ENCODE measurements at places on chromosomes 13 and 19.

GRCh38 chr13:79044415-79044814 is 361.6 kb downstream of the RBM26 start:
- DNase-seq, result no peak

GRCh38 chr19:21584537-21584936 is 79.1 kb downstream of the ZNF429 start:
- DNase-seq, result no peak

- no peak for DNase-seq
Observed at GRCh38 chr19:41297628-41298347, 12.2 kb upstream of the CCDC97 start.

DNA sequence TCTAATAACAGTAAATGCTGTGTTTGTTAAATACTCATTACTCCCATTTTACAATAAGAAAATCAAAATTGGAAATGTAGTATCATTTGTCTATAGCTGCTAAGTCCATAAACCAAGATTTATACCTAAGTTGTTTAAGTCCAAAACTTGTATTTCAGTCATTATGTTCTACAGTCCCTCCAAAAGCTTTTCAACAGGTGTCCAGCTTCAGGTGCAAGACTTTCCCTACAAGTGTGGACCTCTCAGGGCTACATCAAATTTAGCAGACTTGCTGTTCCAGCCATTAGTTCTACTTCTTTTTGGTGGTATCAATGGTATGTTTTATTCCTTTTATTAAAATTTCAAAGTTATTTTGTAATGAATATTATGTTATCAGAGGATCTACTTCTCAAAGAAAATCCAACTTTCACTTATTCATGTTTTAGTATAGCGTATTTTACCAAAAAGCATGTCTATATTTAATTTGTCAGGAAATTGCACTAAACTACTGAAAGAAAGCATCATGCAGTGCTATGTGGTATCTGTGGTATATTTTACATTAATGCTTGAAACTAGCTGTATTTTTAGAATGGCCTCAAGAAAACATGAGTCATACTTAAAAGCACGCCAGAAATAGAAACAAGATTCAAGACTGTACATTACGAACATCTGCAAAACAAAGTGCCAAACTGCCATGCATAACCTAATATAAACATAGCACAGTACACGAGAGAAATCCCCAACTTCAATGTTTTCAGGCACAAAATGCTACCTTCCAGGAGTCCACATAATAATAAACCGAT is 44.5 kb downstream of the VWA8 start:
- DNase-seq, result peak; percentile 94

- no peak for DNase-seq
Observed at GRCh38 chr19:40392123-40392522, 2.1 kb upstream of the HIPK4 start.

DNA sequence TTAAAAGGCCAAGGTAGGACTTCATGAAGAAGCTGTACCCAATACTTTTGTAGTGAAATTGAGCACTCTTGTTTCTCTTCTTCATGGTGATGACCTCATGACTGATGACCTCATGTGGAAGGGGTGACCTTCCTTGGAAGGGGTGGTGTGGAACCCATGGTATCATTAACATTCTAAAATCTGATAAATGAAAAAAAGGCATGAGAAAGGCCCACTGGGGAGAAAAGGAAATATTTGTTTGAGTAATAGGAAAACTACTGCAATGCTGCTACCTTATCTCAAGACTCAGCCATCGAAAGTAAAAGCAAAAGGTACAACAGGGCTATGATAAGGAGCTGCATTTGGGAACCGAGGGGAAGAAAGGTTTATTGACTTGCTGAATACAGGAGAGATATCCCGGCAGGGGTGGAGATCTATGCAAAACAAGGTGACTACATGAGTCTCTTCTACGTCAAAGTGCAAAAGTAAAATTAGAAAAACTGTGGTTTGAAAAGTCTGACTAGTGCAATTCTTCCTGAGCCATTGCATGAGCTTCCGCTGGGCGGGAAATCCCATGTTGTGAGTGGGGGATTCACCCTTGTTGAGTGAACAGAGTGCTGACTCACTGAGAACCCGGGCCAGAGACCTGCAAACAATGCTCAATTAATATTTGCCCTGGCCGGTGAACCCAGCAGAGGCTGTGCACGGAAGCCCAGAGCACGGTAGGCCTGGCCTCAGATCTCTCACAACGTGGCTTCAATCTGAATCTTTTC is 138.9 kb upstream of the RFC3 start:
- no peak for DNase-seq

DNA sequence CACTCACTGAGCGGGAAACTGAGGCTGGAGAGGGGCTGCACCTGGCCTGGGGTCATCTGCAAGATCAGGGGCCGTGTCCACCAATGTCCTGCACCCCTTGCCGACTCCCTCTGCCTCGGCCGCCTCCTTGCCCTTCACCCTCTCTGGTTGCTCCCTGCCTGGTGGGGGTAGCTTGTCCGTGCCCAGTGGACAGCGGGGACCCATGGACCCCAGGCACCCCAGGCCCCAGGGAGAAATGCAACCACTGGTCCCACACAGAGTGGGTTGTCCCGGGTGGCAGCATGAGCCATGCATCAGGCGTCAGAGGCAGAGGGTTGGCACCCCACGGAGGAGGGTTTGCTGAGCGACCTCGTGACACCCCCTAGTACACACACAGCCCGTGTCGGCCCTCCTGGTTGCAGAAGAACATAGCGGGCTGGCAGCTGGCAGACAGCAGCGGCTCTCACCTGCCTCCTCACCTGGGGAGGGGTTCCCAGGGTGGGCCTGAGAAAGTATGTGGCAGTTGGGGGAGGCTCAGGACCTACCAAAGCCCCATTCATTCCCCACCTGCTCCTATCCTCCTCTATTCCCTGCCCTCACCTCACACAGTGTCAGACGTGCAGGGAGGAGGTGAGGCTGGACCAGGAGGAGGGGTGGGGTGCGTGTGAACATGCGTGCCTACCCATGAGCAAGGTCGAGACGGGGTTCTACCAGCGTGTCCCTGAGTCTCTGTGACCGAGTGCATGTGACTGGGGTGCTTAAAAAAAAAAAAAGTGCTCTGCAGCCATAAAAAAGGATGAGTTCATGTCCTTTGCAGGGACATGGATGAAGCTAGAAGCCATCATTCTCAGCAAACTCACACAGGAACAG is 8.7 kb downstream of the ADAMTSL5 start:
- DNase-seq, result no peak

- peak; percentile 47 for DNase-seq
Observed at GRCh38 chr13:21344662-21345176, 114.4 kb downstream of the ZDHHC20 start.

- no peak for DNase-seq
Observed at GRCh38 chr13:94710881-94711560, 1.3 kb downstream of the SOX21 start.

- DNase-seq, result no peak
Observed at GRCh38 chr13:99984461-99985240, 3.1 kb downstream of the ZIC2 start.

- DNase-seq, result peak; percentile 12
Observed at GRCh38 chr13:69292789-69293425, 814.7 kb upstream of the ATXN8OS start.

DNA sequence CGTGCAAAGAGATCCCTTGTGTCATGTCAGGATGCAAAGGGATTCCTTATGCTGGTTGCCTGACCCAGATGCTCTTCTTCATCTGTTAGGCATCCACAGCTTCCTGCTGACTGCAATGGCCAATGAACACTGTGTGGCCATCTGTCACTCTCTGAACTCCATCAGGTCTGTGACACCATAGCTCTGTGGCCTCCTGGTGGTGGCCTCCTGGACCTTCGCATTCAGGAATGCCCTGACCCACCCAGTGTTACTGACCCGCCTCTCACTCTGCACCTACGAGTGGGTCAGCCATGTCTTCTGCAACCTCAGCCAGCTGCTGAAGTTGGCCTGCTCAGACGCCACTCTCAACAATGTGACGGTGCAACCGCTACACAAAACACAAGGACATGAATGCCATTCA is 23.9 kb upstream of the TPM4 start:
- no peak for DNase-seq

- peak; percentile 79 for DNase-seq
Observed at GRCh38 chr19:50537769-50538230, 24.1 kb upstream of the ASPDH start.

DNA sequence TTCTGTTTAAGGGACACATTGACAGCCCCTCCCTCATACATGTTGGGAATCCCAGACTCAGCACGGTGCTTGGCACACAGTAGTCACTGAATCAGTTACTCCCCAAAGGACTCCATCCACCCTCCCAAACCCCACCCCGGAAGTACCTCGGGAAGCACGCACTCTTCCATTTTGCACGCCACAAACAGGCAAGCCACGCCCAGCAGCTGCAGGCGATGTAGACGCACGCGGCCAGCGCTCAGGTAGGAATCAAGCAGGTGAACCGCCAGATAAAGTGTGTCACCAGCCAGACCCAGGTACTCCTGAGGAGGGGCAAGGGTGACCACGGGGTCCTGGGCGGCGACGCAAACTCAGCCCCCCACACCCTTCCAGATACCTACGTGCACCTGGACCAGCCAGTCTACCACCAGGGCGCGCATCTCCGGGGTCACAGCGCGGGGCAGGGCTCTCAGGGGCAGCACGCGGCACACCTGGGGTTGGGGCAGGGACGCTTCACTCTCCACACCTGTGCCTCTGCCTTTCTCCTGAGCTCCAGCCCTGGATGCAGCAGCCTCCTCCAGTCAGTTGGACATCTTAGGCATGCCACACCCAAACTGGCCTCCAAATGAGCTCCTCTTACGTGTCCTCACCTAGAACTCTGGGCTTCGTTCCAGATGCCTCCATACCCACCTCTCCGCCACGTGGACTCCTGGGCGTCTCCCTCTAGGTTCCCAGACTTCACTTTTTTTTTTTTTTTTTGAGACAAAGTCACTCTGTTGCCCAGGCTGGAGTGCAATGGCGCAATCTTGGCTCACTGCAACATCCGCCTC is 1.9 kb downstream of the CCNP start:
- no peak for DNase-seq

- peak; percentile 99 for DNase-seq
Observed at GRCh38 chr13:51452361-51453206, at the start of gene INTS6. INTS6 (minus strand) TSS chr13:51453036; CDS start chr13:51452525, 511 bp downstream.

DNA sequence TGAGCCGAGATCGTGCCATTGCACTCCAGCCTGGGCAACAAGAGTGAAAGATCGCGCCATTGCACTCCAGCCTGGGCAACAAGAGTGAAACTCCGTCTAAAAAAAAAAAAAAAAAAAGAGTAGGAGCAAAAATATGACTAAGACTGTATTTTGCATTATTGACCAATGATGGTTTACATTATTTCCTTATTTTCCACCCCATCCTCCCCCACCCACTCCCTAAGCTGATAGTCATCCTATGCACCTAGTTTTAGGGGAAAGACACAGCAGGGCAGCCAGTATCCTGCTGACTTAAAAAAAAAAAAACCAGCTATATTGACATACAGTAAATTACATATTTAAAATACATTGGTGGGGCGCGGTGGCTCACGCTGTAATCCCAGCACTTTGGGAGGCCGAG is 25.1 kb downstream of the VAV1 start:
- DNase-seq, result peak; percentile 58

Measured in MV-4-11 (cell line).